ENCODE measurements at places on chromosomes 7 and 10.

GRCh38 chr7:47576866-47577306 is 5.0 kb downstream of the TNS3 start:
- DNase-seq, result no peak

- no peak for DNase-seq
Observed at GRCh38 chr10:132932461-132933307, 9.7 kb downstream of the CFAP46 start.

DNA sequence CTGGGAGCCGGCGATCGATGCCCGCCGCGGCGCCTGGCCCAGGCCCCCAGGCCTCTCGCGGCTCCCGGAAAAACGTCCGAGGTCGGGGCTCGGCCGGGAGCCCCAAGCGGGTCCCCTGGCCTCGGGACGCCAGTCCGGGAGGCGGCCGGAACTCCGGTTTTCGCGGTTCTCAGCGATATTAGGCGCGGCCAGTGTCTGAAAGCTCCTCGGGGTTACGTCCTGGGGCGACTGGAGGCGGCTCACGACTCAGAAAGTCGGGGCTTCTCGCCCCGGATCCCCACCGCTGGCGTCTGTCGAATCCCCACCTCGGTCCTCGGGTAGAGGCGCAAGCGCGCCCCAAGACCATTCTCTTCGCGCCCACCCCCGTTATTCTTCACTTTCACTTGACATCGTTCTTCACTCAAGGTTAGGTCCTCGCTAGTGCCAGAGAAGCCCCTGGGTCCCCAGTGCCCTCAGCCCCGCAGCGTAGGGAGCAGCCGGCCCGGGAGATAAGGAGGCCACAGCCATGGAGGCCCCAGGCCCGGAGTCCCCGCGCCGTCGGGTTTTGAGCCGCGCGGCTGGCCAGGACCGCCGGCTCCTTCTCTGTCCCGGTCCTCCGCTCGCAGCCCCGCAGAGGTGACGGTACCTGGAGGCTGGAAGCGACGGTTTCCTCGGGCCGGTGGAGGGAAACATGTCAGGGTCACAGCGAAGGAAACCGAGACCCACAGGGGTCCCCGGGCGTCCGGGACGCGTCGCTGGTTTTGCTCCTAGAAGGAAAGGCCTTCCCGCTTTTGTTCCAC is 35.2 kb upstream of the EBLN1 start:
- no peak for DNase-seq

DNA sequence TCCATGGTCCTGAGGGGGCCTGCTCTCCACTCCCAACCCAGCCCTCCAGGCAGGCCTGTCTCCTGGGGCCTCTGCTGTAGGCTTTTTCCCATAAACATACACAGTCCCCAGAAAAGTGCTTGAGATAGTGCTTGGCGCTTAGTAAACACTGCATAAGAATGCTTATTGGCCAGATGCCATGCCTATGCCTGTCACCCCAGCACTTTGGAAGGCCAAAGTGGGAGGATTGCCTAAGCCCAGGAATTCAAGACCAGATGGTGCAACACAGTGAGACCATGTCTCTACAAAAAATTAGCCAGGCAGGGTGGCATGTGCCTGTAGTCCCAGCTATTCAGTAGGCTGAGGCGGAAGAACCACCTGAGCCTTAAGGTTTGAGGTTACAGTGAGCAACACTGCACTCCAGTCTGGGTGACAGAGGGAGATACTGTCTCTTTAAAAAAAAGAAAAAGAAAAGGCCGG is 24.6 kb upstream of the ASL start:
- peak; percentile 96 for DNase-seq

- peak; percentile 15 for DNase-seq
Observed at GRCh38 chr7:76262683-76263402, 39.6 kb upstream of the HSPB1 start.

GRCh38 chr10:105702211-105702610 is 1061.1 kb downstream of the SORCS3 start:
- DNase-seq, result no peak

GRCh38 chr10:18240185-18240882 is 100.1 kb downstream of the CACNB2 start:
- DNase-seq, result no peak

DNA sequence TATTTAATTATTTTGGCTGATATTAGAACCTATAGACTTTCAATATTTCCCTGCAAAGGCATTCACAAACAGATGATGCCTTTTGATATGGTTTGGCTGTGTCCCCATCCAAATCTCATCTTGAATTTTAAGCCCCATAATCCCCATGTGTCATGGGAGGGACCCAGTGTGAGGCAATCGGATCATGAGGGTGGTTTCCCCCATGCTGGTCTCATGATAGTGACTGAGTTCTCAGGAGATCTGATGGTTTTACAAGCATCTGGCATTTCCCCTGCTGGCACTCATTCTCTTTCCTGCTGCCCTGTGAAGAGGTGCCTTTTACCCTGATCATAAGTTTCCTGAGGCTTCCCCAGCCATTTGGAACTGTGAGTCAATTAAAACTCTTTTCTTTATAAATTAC is 9.3 kb upstream of the PNLIPRP3 start:
- no peak for DNase-seq

- no peak for DNase-seq
Observed at GRCh38 chr7:158428131-158428836, 159.3 kb downstream of the PTPRN2 start.

DNA sequence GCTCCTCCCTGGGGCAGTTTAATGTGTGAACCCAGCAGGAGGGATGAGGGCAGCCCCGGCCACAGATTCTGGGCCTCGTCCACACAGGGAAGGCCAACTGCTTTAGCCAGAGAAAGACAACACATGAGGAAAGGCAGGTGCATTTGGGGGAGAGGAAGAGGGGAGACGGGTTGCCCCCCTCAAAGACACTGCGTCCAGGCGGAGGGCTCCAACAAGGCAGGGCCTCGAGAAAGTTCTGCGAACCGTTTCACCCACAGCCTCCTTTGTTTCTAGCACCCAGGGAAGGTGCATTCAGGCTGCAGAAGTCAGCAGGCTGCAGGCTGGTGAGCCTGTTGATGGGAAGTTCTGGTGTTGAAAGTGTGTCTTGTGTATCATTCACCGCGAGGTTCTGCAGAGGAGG is 10.1 kb downstream of the FOXL3 start:
- no peak for DNase-seq

DNA sequence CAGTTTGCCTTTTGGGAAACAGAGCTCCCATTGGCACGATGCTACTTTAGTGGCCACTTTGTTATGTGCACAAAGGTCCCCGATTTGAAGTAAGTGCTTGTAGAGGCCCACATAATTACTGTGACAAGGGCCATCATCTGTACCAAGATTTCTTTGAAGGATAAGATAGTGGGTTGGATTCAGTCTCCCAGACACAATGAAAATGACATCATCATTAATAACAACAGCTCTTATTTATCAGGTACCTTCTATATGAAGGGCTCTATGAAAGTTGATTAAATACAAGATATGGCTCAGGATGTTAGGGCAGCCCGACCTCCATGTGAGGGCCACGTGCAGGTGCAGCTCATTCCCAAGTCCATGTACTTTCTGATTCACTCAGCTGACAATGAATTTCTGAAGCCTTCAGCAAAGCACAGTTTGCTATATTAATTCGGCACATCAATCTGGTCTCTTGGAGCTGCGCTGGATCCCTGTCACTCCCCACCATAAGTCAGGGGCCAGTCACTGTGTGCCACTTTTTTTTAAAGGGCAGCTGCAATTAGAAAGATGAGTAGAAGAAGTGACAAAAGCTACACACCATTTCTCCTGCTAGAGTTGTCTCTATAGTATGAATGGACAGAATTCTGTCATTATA is 140.3 kb downstream of the ABCA13 start:
- no peak for DNase-seq

Data from skeletal muscle cell (primary cell).